ENCODE measurements at places on chromosomes 3 and 15.
A peak's percentile ranks its signal among the peaks of the same experiment; 100 is the strongest.

DNA sequence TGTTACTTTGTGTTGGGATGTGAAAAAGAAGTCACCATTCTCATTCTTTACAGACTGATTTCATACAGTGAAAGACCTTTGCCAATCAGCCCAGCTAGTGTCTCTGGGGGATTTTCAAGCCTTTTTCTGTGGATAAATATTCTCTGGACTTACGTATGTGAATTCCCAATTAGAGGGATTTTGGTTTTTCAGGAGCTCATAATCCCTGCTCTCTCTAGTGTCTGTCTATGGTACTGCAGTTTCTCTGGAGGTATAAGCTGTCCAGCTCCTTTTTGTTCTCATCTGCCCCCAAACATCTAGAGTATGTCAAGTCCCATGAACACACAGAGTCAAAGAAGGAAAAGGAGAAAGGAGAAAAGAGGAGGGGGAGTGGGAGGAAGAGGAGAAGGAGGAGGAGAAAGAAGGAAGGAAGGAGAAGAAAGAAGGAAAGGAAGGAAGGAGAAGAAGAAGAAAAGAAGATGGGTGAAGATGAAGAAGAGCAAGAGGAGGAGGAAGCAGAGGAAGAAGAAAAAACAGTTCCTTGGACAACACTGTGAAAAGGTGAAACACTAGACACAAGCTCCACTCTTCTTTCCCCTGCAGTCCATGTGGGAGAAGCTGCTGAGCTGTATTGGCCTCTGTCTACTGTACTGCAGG is 218.6 kb downstream of the GREM1 start:
- DNase-seq: no peak

DNA sequence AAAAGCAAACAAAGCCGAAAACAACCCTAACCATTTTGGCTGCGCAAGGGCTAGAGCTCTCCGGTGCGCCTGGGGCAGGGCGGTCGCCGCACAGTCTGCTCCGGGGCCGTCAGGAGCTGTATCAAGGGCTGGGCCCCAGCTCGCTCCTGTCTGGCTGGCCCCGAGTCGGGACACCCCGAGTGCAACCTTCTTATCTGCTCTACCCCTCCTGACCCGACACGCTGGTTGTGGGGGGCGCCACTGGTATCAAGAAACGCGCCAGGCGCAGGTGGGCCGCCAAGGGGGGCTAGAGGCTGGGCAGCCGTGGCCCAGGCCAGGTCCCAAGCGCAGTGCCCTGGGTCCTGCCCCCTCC is 36.0 kb downstream of the NR2F2 start:
- DNase-seq: no peak

DNA sequence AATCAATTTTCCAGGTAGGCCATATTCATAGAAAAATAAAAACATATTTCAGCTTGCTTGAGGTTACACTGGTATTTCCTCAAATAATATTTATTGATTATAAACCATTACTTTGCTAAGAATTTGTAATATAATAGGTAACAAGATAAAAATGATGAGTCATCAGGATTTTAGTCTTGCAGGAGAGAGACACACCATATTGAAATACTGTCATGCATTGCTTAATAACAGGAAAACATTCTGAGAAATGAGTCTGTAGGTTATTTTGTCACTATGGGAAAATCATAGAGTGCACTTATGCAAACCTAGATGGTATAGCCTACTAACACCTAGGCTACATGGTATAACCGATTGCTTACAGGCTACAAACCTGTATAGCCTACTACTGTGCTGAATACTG is 990.5 kb downstream of the OTOL1 start:
- no peak for DNase-seq

- no peak for DNase-seq
These were observed 78.8 kb upstream of the CTNNB1 start for GRCh38 chr3:41120460-41120859.

- DNase-seq: no peak
These were observed 126.9 kb upstream of the MEF2A start for GRCh38 chr15:99438691-99439523.

DNA sequence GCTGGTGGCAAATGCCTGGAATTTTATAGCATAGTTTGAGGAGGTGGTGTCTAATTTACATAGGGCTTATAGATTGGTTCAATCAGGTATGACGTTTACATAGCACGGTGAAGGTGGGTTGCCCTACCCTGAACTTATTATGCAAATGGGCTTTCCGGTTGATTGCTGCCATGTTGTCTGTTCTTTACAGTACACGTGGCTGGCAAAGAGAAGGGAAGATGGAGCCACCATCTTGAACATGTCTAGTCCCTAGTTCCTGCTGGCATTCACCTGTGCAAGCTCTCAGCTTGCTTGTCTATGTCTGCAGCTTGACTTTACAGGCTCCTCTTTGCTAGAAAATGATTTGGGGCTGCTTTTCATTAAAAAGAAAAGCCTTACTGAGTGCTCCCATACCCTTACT is 14.0 kb upstream of the STAC start:
- DNase-seq: no peak

GRCh38 chr15:77538027-77538451 is 94.7 kb downstream of the LINGO1 start:
- no peak for DNase-seq

DNA sequence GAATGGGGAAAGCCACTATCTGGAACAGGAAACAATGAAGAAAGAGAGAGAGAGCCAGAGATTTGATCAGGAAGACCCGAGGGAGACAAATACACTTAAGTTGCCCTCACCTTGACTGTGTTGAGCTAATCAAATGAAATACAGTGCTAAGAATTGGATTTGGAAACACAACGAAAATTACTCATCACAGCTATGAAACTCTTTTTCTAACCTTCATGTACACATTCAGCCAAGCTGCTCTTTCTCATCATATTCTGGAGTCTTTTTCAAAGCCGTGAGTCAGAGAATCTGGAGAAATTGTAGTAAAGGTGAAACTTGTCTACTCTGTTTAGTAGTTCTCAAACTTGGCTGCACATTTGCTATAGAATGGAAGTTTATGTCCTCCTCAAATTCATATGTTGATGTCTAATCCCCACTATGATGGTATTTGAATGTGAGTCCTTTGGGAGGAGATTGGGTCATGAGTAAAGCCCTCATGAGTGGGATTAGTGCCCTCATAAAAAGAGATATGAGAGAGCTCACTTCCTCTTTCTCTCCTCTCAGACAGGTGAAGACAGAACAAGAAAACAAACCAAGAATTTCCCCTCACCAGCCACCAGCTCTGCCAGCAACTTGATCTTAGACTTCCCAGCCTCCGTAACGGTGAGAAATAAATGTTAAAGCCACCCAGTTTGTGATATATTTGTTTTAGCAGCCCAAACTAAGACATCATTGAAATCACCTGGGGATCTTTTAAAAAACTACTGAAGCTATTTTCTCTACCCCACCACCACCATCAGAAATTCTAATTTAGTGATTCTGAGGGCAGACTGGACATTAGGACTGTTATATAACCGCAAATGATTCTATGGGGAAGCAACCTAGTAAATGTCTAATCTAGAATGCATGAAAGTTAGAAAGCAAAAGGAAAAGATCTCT is 143.6 kb upstream of the GRM7 start:
- no peak for DNase-seq

- DNase-seq: no peak
These were observed 11.6 kb downstream of the GPR160 start for GRCh38 chr3:170049146-170050000.

DNA sequence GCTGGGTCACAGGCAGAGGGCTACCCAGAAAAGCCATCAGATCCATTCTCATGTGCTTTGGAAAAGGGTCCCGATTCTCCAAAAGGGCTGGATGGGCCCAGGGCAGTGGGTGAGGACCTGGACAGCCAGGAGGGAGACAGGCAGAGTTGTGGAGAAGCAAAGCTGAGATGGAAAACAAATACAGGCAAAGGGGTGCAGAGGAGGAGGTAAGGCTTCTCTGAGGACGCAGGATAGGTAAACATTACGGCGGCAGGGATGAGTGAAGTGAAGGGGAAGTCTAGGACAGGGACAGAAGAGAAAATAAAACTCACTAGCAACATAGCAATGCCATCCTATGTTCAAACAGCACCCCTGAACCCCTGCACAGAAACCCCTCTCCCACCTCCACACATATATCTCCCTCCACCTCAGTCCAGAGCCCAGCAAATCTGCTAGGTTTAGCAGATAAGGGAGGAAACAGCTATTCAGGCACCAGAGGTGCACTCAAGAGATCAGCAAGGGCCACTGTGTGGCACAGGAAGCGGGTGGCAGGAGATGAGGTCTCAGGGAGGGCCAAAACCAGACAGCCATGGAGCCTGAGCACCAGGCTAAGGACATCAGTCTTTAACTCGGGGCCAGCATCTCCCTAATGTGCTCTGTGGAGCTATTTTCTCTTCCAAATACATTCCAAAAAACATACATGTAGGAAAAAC is 51.3 kb downstream of the HOMER2 start:
- no peak for DNase-seq

- DNase-seq: no peak
These were observed 135.6 kb upstream of the ABI3BP start for GRCh38 chr3:101128786-101129185.

- DNase-seq: no peak
These were observed 28.2 kb downstream of the ARIH1 start for GRCh38 chr15:72502220-72502809.

GRCh38 chr3:32952369-32953077 is 1.1 kb downstream of the CCR4 start:
- DNase-seq: peak; percentile 43

DNA sequence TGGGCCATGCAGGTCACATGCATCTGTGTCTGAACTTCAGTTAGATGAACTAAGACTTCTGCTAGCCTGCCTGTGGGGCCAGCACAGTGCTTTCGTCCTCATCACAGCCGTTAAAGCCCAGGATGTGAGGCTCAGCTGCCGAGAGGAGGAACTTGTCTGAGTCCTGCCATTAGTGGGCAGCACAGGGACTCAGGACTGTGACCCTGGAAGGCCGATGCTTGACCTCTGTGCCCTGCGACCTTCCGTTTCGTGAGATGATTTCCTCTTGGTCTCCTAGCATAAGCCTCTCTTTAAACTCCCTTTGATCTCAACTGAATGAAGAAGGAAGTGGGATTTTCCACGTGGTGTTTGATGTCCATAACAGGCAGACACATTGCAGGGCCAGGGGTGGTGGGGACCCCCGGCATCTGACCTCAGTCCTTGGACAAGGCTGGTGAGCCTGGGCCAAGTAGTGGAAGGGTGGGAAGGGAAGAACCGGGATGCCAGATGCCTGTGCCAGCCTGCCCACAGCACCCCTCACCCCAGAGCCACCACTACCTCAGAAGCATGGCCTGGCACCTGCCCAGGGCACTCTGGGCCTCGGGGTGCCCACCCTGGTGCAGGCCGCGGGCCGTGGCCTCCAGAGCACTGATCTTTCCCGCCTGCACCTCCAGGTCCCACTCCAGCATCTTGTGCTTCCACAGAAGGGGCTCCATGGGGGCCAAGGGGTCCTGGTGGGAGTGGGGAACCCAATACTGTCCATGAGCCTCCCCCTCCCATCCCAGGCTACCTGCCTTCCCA is 21.6 kb downstream of the PLA2G4B start:
- no peak for DNase-seq

DNA sequence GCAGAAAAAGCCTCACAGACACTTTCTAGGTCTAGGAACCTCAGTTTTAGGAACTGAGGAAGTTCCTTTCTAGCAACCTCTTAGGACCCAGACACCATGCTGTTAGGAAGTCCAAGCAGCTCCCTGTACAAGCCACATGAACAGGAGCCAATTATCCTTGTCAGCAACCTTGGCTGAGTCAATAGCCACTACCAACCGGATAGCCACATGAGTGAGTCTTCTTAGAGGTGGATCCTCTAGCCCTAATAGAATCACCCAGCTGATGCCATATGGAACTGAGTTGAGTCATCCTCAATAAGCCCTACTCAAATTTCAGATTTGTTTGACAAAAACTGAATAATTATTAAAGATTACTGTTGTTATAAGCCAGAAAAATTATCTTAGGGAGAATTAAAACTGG is 256.2 kb downstream of the NLGN1 start:
- no peak for DNase-seq

GRCh38 chr15:81007428-81008064 is 6.8 kb downstream of the TLNRD1 start:
- no peak for DNase-seq

DNA sequence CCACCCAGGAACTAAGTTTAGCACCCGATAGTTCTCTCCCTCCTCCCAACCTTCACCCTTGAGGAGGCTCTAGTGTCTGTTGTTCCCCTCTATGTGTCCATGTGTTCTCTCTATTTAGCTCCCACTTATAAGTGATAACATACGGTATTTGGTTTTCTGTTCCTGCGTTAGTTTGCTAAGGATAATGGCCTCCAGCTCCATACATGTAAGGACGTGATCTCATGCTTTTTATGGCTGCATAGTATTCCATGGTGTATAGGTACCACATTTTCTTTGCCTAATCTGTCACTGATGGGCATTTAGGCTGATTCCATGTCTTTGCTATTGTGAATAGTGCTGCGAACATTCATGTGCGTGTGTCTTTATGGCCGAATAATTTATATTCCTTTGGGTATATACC is 66.9 kb upstream of the TRA2B start:
- DNase-seq: no peak

- no peak for DNase-seq
These were observed 271.0 kb downstream of the EDEM1 start for GRCh38 chr3:5458526-5458925.

DNA sequence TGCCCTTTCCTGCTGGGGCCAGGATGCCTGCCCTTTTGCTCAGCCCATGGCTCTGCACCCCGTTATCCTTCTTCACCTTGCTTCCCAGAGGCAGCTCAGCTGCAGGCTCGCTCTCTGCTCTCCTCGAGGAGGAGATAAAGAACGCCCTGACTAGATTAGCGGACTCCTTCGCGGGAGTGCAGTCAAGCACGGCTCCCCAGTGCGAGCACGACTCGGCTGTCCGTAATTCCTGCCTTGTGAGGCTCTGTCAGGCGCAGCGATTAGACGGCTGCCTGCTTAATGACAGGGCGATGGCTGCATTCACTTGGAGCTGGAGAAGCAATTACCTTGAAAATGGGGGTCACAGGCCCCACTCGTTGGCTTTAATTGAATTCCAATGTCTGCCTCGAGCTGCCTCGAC is 25.9 kb downstream of the TLE3 start:
- no peak for DNase-seq

DNA sequence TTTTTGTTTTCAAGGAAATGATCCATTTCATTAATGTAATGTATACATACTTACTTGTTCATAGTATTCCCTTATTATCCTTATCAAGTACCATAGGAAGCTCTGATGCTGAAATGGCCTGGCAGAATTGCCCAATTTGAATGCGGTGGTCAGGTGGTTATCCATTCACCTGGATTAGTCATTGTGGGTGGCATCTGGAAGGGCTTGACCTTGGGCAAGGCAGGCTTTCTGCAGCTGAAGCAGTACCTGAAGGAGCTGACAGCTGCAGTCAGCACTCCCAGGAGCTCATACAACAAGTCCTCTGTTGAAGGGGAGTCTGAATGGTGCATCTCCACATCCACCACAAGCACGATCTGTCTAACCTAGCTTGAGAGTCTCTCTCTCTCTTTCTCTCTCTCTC is 12.2 kb upstream of the IQCF5 start:
- no peak for DNase-seq
